ENCODE measurements at places on chromosomes 6 and 20.
A peak's percentile ranks its signal among the peaks of the same experiment; 100 is the strongest.

DNA sequence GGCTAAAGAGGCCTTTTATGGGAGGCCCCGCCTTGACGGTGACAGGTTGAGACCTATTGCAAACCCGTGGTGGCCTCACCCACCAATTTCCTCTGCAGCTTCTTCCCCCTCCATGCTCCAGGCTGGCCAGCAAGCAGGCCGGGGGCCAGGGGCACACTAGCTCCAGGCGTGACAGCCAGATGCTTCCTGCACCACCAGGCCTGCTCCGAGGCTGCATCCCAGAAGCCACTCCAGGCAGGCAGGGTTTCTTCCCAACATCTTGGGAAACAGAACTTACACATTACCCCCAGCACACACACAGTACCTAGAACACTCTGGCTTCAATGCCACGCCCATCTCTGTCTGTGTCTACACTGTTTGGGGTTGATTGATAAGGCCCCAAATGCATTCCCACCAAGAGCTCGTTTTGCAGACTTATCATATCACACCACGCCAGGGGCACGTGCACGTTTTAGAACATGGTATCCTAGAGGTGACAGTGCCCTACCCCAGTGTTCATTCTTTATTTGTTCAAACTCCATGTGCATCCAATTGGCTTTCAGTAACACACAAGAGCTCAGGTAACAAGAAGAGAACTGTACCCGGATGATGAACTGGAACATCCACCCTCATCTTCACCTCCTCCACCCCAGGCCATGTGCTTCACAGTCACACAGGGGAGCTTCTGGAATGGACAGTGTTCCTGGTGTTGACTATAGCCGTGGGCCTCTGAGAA, 221.4 kb upstream of the RREB1 start:
- DNase-seq: no peak

- no peak for DNase-seq
Measured at GRCh38 chr20:61682996-61683681, 382.5 kb downstream of the TAF4 start.

DNA sequence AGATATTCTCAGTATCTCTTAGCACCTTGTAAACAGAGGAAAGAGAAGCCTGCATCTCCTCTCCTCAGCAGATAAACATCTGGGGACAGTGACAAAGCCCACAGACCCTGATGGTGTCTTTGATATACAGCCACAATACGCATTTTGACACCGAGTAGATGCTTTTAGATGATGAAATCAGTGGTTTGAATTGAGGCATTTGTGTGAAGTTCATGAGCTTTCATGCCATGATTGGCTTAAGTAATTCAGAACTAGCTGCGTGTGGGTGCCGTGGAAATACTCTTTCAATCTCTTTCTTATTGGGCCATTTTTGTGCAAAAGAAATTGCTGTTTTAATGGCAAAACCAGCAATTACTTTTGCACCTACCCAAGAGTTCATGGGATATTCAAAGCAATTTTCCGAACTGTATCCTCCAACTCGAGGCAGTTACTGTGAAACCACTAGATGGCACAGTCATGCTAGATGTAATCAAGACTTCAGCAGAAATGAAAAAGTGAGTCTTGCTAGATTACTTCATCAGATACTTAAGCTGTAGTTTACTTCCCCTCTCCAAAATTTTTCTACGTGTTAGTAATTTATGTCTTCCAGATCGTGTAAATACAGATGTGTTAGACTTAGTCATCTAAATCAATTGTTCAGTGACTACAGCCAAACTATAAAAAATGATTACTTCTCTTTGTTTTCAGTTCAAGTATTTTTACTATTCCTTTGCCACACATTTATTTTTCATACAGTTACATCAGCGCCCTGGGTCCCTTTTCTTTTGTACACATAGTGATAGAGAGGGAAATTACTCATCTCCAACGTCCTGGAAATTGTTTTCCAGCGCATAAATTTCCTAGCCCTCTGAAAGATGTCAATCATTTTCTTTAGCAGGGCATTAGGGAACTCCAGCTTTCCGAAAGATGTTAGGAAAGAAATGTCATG, 49.4 kb downstream of the IYD start:
- peak; percentile 1 for DNase-seq

DNA sequence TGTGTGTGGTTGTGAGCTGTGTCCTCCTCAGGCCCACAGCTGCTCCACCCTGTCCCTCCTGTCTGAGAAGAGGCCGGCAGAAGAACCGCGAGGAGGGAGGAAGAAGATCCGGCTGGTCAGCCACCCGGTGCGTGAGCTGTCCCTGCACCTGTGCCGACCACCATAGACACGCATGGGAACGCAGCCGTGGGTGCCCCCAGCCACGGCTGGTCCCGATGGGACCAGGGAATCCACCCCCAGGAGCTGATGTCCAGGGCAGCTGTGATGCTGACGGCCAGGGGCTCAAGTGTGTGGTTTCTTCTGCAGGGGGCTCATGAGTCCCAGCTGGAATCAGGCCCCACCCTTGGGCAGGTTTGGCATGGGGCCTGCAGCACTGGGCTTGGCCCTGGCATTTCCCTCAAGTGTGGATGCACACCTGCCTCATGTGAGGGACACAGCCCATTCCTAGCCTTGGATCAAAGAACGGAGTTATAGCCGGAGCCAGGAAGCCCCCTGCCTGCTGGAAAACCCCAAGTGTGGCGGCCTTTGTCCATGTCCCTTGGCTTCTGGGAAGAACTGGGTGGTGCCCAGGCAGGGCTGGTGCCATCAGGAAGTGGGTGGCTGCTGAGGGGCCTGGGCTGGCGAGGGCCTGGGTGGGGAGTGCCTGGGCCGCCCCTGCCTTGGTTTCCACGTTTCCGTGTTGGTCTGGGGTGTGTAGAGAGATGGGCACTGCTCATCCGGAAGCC, 4.6 kb upstream of the TNFRSF6B start:
- no peak for DNase-seq

GRCh38 chr6:139343052-139343750, 31.2 kb downstream of the CITED2 start:
- no peak for DNase-seq

- DNase-seq: no peak
Measured at GRCh38 chr6:6881438-6882225, 226.1 kb upstream of the RREB1 start.

- DNase-seq: no peak
Measured at GRCh38 chr20:37700301-37700700, 6.5 kb downstream of the CTNNBL1 start.

- DNase-seq: no peak
Measured at GRCh38 chr20:47099825-47100441, 205.3 kb downstream of the EYA2 start.

DNA sequence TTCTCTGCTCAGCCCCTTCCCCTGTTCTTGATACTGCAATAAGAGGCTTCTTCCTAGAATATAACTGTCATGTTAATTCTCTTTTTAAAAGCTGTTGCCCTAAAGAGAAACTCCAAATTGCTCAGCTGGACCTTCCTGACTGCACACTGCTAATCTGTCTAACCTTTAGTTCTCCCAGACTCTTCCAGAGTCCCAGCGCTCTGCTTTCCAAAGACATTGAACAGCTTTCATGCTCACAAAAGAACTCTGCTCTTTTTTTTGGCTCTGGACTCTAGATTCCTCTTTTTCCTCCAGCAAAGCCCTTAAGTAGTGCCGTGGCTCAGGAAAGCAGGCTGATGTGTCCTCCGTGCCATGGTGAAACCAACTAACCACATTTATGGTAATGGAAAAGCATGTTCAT, 356.6 kb upstream of the RSPO3 start:
- DNase-seq: no peak

DNA sequence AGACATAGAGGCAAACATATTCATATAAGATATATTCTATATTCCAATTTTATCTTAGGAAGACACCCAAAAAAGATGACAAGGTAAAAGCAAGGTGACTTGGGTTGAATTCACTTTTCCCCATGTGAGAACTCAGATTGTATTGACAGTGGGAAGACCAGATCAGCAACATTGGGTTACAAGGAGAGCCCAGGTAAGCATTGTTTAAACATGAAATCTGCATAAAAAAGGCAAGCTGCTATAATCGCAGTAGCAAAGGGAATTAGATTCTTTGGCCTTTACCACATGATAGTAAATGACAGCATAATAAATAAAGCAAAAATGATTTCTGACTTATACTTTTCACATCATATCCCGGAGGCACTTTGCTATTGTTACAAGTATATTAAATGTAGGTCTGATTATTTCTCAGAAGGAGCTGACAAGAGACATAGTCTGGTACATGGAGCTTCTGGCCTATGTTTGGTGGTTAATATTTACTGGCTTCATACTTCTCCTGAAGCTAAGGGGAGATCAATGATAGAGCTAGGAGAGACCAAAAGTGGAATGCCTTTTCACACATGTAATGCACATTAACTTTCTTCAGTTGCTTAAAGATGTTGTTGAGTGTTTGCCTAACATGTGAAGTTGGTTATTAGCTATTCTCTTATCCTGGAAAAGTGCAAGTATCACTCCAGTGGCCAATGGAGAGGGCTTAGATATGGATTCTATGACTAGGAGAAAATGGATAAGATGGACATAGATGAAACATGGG, 53.1 kb upstream of the EEF1E1 start:
- DNase-seq: no peak

DNA sequence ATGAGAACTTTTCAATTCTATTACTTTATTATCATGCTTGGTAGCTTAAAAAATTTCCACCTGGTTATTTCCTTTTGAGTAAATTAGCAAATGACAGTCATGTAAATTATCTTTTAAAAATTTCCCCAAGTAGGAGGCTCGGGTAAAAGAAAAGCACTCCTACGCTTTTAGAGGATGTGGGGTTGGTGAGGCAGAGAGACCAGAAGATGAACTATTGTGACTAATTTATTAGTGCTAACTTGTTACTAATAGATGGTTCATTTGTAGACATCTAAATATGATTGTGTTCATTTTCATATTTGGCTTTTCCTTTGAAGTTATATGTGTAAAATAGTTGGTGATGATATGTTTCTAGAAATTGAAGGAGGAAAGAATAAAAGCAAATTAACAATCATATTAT, 27.0 kb downstream of the ZNF292 start:
- no peak for DNase-seq

DNA sequence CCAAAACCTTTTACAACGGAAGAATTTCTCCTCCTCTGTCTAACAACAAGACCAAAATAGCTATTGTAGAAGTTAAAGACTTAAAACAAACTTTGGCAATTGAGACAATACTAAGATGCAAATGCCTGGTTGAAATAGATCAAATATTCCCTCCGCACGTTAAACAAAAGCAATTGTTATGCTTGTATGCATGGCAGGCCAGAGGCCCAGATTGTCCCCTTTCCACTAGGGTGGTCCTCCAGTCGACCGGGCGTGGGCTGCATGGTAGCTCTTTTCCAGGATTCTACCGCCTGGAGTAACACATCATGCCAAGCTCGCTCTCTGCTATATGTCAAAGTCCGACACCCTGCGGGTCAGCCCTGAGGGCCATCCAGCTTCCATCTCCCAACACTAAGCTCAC, 234.7 kb downstream of the RNGTT start:
- DNase-seq: no peak

DNA sequence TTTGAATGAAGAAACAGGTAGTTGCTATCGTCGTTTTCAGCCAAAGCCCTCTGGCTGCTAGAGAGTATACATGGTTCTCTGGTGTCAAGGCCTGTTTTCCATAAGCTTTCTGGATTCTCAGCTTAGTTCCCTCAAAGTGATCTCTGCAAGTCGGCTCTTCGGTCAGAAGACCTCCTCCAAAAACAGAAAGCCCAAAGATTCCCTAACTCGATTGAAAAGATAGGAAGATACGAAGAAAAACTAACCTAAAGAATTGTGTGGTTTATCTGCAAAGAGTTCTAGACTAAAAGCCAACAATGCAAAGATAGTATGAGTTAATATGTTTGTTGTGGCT, 545 bp upstream of the ASCC3 start:
- no peak for DNase-seq

GRCh38 chr6:129908858-129909257, 47.7 kb upstream of the TMEM244 start:
- DNase-seq: no peak

DNA sequence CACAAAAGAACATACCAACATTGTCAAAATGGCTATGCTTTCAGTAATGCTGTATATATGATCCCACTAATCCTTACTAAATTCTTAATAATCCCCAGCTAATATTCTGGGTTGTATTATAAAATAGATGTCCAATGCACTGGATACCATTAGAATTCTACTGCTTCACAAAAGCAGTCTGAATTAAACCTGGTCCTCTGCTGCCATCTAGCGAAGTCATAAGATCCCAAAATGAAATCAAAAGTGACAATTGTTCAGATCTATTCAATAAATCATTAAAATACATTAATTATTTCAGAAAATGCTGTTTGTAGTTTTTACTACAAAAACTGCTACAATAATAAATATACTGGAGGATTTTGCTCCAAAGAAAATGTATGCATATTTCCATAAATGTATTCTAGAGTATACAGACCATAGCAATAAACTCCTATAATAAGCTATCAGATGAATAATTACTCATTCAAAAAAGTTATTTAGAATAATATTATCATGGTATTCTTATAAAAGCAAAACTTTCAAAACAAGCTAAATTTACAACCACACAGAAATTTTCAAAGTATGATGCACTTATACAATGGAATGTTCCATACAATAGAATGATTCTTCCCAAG, 92.6 kb downstream of the RNGTT start:
- DNase-seq: no peak

DNA sequence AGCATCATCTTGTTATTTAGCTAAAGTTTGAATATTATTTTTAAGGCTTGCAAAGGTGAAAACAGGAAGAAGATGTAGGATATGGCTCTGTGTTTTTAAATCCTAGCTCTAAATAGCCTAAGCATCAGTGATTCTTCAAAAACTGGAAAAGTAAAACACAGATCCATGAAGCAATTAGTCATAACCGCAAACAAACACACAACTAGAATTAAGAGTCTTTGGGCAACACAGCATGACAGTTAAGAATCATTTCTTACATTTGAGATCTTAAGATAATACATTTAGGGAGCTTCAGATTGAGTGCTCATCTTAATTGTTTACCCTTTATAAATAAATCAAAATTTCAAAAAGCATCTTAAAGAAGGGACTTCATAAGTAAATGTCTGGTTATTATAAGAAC, 115.8 kb upstream of the MAP7 start:
- no peak for DNase-seq

DNA sequence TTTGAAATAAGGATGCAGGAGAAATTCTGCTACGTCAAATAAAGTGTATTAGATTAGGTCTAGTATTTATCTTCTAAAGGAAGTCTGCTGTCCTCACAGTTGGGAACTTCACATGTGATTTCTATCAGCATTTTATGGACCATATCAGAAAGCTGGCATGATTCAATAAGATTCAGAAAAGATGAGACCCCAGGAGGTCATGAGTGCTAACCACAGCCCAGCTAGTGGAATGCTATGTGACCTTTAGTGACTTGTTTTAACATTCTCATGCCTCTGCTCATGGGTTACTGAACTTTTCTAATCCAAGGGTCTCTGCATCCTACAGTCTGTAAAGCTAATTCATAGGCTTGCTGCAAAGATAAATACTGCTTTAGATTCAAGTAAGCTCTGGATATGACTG, 150.1 kb downstream of the GMPR start:
- DNase-seq: no peak

GRCh38 chr6:158768436-158768835, 50.7 kb downstream of the EZR start:
- DNase-seq: no peak

Measured in stimulated activated CD8-positive, alpha-beta memory T cell treated with anti-CD3 and anti-CD28 coated beads, Interleukin-2, amount 100 ng/mL, for 48 hours (primary cell).